Right lung (tissue), 10 donors: ENCODE measurements at places on chromosomes 3 and 15. TPM values are rescaled to one million over a fixed set of nuclear protein-coding genes. Genes with fewer than 3 reads are reported as not detected.

GRCh38 chr3:113795693-113796092, 42.9 kb upstream of the GRAMD1C start:
- no peak for DNase-seq

RPL22L1 gene
- polyA plus RNA-seq: 68.5 TPM

GRCh38 chr15:76324066-76324465, 12.5 kb upstream of the ISL2 start:
- DNase-seq: no peak

DNA sequence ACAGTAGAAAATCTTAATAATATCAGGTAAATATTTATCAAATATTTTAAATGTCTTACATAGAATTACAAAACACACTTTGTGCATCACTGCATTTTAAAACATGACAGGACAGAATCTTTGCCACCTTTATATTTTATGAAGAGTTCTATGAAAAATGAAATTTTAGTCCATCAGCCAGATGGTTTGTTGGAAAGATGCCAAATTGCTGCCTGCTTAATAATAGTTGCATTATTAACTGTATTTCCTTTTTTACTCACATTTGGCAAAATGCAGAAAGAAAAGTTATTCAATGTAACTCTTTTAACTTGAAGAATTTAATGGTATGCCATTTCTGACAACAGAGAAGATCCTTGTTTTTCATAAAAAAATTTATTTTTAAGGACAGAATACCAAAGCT, 1271.6 kb downstream of the NSUN3 start:
- no peak for DNase-seq

SAMMSON gene
- 0.16 TPM for polyA plus RNA-seq

DNA sequence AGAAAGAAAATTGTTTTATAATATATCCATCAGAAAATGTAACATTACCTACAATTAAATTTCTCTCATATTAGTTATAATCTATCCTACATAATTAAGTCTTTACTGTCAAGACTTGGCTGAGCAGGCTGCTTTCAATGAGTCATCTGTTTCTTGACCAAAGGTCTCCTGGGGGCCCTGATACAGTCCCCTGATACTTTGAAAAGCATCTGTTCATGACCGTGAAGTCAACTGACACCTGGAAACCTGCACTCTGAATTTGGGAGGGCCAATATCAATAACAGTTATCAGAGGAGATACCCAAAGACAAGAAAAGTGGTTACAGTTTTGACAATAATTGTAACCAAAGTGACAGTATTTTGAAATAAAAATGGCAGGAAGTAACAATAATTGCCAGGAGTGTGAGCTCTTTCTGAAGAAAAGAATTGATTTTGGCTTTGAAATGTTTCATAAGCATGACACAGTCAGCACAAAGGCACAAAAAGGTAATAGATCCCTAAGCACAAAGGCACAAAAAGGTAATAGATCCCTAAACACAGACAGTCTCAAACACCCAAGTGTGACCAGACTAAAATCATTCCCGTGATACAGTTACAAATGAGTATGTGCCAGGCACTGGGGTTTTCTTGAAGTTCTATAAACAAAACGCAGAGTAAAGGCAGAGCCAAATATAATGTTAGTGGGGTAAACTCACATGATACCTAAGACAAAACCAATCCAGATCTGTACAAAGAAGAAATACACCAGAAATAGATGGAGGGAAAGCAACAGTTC, 260.7 kb downstream of the PLOD2 start:
- no peak for DNase-seq

- DNase-seq: no peak
Measured at GRCh38 chr3:61631108-61631769, 69.9 kb downstream of the PTPRG start.

GRCh38 chr3:17157713-17158112, 273.0 kb downstream of the PLCL2 start:
- no peak for DNase-seq

- no peak for DNase-seq
Measured at GRCh38 chr3:108669208-108669607, 79.7 kb downstream of the DZIP3 start.

ITIH4 gene
- polyA plus RNA-seq: 12.6 TPM

TMEM207 gene
- polyA plus RNA-seq: 0.37 TPM

- DNase-seq: no peak
Measured at GRCh38 chr15:81023483-81024264, 23.0 kb downstream of the TLNRD1 start.

DNA sequence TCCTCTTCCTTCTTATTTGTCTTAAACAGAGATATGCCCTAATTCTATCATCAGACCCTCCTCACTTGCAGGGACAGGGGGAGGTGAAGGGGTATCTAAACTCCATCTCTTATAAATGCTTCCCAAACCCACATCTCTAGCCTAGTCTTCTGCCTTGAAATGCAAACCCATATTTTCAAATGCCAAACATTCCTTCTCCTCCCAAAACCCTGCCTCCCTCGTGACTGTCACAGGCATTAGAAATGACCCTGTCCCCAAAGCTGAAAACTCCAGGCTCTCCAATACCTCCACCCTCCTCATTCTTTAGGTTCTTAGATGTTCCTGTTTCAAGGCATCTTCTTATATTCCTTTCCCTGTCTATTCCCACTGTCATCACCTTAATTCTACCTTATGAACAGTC, 191.0 kb downstream of the ERC2 start:
- no peak for DNase-seq

- DNase-seq: no peak
Measured at GRCh38 chr3:126316031-126316461, 41.2 kb downstream of the KLF15 start.

DNA sequence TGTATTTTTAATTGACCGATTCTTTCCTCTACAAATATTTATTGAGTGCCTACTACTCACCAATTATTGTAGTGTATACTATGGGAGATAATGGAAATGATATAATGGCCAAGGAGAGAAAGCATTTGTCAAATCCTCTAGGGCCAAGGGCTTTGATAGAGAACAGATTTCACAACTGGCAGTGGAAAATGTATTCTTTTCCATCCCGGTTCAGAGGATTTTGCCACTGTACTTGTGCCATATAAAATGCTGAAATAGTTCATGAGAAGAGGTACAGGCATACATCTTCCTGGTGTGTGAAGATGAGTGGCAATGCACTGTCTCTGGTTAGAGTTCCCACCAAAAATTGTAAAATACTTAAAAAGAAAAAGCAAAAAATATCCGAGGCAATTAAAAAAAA, 451.6 kb upstream of the TPRG1 start:
- no peak for DNase-seq

GRCh38 chr3:51929420-51930003, 12.2 kb downstream of the RRP9 start:
- DNase-seq: no peak

GRCh38 chr15:69018951-69019350, 4.5 kb downstream of the NOX5 start:
- no peak for DNase-seq

RETNLB gene
- polyA plus RNA-seq: not detected

DNA sequence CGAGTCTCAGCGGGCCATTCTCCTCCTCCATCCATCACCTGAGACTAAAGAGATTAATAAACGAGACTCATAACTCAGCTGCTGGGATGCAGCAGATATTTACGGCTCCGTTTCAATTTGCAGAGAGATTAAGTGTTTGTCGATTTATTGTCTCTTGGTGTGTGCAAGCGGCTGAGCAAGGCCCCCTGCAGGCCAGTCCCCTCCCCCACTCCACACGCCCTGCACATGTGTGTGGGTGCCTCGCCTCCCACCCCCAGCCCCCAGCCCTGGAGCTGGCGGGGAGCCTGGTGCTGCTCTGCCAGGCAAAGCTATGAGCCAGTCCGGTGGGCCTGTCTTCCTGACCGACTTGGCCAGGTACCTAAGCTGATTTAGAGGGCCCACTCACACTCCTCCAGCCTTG, 63.0 kb downstream of the CYP11A1 start:
- no peak for DNase-seq

- no peak for DNase-seq
Measured at GRCh38 chr15:25176991-25177954, 222.5 kb downstream of the SNRPN start.

GPR27 gene
- 2.3 TPM for polyA plus RNA-seq

GRCh38 chr3:189537135-189537534, 94.1 kb upstream of the TP63 start:
- no peak for DNase-seq

MLF1 gene
- 78.0 TPM for polyA plus RNA-seq

GRCh38 chr3:160566499-160566898, 1.1 kb upstream of the KPNA4 start:
- DNase-seq: no peak

EAF2 gene
- polyA plus RNA-seq: 4.0 TPM

FANCD2 gene
- polyA plus RNA-seq: 21.6 TPM

GRCh38 chr3:187706971-187707370, 4.6 kb upstream of the RTP2 start:
- no peak for DNase-seq

LXN gene
- 139 TPM for polyA plus RNA-seq
